T-helper 9 cell (primary cell): ENCODE measurements at places on chromosomes 5 and 9.

DNA sequence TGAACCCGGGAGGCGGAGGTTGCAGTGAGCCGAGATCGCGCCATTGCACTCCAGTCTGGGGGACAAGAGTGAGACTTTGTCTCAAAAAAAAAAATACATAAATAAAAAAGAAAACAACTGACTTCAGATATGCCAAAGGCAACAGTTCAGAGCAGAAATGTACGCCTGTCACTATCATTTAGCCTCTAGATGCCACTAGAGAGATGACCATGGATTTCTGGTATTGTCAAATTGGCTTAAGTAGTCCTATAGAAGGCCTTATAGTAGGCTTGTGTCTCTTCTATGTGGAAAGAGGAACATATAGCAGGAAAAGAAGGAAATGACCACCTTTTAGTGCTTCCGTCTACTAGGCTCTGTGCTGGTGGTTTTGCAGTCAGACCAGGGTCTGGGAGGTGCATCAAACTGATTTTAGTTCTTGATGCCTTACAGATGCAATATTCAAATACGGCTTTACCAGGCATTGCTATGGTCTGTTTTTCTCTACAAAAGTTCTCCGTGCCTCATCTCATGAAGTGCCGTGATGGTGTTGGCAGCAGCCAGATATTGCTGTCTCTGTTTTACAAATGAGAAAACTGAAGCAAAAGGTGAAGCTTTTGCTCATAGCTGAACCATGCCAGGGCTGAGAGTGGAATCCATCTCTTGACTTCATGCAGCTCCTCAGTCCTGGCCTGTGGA lies 17.2 kb downstream of the AGXT2 start:
- DNase-seq, result no peak

DNA sequence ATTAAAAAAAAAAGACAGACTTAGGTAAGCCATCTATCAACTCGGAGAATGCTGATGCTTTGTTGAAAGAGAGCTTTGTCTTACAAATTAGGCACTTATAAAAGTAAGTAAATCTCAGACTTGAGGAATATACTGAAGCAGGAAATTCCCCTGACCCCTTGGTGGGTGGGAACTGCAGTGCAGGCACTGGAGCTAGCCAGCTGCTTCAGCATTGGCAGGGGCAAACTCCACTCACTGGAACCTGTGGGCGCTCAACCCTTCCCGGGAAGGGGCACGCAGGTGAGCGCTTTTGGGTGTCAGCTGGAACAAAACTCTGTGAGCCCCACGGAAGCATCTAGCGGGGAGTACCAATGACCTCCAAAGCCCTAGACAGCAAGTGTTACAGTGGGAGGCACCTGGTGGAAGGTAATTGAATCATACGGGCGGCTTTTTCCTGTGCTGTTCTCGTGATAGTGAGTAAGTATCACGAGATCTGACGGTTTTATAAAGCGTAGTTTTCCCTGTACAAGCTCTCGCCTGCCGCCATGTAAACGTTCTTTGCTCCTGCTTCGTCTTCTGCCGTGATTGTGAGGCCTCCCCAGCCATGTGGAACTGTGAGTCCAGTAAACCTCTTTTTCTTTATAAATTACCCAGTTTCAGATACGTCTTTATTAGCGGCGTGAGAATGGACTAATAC lies 628.0 kb upstream of the CDH18 start:
- DNase-seq, result no peak

DNA sequence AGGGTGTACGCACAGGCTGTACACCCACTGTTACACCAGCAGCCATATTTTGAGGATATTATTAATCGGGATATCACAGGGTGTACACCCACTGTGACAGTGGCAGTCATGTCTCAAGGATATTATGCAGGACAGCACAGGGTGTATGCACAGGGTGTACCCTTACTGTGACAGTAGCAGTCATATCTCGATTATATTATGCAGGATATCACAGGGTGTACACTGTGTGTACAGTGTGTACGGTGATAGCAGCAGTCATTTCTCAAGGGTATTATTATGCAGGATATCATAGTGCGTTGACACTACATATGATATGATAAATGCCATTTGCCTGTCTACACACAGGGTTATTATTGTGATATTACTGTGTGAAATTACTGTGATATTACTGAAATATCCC lies 80.5 kb upstream of the SLC25A48 start:
- no peak for DNase-seq

- DNase-seq, result no peak
Measured at GRCh38 chr9:137128862-137129455, 10.0 kb upstream of the GRIN1 start.

DNA sequence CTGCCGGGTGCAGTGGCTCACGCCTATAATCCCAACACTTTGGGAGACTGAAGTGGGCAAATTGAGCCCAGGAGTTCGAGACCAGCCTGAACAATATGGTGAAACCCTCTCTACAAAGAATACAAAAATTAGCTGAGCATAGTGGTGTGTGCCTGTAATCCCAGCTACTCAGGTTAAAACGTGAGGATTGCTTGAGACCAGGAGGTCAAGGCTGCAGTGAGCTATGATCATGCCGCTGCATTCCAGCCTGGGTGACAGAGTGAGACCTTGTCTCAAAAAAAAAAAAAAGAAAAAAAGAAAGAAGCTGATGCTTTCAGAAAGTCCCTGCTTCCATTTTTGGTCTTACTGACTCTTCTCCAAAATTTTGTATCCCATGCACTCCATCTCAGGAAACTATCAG lies 31.3 kb downstream of the SNAPC3 start:
- DNase-seq, result no peak

GRCh38 chr5:36878392-36879082 lies 2.0 kb downstream of the NIPBL start:
- no peak for DNase-seq

DNA sequence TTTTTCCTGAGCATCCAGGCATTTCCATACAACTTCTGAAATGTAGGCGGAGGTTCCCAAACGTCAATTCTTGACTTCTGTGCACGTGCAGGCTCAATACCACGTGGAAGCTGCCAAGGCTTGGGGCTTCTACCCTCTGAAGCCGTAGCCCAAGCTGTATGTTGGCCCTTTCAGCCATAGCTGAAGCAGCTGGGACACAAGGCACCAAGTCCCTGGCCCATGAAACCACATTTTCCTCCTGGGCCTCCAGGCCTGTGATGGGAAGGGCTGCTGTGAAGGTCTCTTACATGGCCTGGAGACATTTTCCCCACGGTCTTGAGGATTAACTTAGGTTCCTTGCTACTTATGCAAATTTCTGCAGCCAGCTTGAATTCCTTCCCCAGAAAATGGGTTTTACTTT lies 103.6 kb downstream of the NREP start:
- DNase-seq, result no peak

DNA sequence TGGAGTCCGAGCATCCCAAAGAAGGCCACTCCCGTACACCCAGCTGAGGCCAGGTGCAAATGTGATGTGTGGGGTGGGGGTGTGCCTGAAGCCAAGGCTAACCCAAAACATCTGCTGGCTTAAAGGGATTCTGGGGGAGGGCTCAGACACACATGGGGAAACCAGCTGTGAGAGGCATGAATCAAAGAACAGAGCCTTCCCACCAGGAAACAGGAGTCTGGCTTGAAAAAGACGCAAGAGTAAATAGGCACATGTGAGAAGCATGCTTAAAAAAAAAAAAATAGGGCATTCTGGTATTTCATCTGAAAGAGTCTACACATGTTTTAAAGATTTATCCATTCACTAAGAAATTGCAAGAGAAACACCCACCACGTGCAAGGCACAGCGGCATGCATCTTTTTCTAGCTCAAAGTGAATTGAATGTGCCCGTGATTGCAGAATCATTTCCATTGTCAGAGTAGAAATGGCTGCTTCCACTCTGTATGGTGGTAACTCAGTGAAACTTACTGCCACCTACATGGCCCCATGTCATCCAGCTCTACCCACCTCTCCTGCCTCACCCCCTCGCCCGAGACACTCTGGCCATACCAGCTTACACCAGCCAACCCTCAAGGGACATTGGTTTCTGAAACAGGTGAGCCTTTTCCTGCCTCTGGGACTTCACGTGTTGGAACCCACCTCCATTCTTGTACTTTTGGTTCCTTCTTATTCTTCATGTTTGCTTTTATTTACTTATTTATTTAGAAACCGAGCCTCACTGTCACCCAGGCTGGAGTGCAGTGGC lies 71.5 kb downstream of the SEMA5A start:
- no peak for DNase-seq

DNA sequence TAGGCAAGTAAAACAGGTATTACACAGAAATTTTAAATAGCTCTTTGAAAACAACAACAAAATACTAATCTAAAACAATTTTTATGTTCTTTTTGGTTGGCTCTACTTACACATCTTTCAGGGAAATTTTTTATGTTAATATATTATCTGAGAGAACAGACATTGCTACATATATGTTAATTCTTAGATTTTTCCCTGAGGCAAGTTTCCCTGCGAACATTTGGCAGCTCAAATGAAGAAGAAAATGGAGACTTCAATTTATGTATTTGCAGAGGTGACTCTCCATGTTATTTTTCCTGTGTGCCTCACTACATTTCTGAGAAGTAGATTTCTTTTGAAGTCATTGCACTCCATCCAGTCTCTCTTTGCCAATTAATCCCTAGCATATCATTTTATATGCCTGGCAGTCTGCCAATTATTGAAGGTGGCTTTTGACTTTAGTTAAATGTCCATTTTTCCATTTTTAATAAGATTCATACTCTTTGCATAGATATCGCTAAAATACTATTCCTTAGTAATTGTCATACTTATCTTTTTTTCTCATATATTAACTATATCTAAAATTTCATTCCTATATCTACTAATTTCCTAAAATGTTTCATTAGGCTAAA lies 908.2 kb upstream of the CDH10 start:
- no peak for DNase-seq

DNA sequence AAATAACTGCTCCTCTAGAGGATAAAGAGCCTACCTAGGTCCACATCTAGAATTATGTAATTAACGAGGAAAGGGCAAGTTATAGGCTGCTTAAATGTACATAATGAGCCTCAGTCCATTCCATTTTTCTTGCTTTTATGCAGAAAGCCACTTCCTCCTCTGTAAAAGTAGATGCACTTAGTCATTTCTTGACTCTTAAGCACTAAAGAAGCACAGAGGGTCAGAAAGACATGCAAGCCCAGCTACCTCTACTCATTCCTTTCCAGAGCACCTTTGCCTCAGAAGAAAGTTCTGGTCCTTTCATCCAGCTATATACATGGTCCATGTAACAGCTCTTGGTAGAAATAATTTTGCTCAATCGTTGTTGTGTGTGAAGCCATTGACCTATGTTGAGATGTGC lies 308.0 kb upstream of the NREP start:
- DNase-seq, result no peak

DNA sequence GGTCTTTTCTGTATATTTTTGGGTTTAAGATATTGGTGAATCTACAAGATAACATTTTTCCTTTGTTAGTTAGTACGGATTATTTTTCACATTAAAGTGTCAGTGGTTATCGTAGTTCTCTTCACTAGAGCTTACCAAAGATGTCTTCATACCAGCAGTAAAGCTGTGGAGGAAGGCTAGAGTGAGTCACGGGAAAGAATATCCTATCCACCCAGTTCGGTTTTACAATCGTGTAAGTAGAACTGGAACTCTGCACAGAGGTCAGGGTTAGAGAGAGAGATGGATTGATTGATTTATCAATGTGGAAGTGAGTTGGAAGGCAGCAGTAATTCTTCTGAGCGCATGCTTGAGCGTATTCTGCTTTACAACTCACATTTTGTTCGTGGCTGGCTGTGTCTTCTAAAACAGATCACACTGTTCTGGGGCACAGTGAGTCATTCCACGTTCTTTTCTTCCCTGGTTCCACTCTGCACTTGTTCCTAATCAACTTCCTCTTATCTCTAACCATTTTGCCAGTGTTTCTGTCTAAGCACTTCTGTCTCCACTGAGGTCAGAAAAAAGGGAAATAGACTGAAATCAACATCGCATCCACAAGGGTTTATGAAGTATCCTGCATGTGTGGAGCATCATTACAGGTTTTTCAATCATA lies 86.5 kb upstream of the ARRDC3 start:
- no peak for DNase-seq

GRCh38 chr5:165263536-165263935 lies 1758.1 kb downstream of the MAT2B start:
- no peak for DNase-seq

GRCh38 chr5:116930616-116931015 lies 356.0 kb upstream of the SEMA6A start:
- no peak for DNase-seq

DNA sequence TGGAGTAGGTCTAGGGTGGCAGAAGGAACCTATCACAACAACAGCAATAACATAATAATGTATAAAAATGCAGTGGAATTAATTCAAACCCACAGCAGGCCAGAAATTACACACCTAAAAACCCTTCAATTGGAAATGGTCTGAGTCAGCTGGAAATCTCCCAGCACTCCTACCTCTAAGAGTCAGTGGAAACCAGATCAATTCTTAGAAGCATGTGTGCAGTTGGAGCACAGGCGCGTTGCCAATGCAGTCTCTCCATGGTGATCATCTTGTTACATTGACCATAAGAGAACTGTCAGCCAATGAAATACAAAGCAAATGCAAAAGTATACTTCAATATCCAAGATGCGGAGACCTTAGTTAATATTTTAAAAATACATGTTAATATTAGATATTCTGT lies 15.1 kb upstream of the CSNK1G3 start:
- no peak for DNase-seq

GRCh38 chr5:140265845-140266244 lies 37.1 kb downstream of the PFDN1 start:
- no peak for DNase-seq

- no peak for DNase-seq
Measured at GRCh38 chr9:121528642-121529041, 29.0 kb upstream of the GGTA1 start.

DNA sequence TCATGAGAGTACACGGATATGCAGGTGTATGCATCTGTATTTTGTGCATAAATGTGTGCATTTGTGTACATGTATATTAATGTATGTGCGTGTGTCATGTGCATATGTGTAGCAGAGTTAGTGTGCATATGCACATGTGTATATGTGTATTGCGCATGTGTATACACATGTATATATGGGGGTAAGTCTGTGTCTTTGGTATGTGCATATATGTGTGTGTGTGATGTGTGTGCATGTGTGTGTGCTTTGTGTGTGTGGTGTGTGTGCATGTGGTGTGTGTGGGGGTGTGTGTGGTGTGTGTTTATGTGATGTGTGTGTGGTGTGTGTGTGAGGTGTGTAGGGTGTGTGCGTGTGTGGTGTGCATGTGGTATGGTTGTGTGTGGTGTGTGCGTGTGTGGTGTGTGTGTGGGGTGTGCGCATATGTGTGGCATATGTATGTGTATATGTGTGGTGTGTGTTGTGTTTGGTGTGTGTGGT lies 13.1 kb upstream of the CTSL start:
- DNase-seq, result no peak

DNA sequence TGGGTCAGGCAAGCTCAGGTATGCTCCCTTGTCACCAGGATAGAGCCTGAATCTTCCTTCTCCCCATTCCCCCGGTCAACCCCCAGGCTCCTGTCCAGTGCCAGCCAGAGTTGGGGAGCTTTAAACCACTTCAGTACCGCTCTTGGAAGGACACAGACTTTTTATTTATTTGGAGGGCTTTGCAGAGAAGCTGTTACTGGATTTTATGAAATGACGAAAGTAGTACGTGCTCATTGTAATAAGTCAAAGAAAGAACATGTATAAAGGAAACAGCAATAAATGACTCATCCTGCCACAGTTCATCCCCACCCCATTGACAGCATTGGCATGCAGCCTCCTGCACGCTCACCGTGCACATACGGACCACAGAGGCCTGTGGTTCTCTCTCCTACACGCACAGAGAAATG lies 230.3 kb downstream of the AUH start:
- no peak for DNase-seq
